ENCODE measurements at places on chromosomes 1 and 21.

GRCh38 chr1:80217377-80217986 lies 1211.0 kb upstream of the ADGRL4 start:
- no peaks in the 10 kb centered on the region for H3K36me3 ChIP-seq
- no peaks in the 10 kb centered on the region for H3K27me3 ChIP-seq
- H3K4me3 ChIP-seq, result no peak overlapping the region
- H3K27ac ChIP-seq, result no peak overlapping the region

DNA sequence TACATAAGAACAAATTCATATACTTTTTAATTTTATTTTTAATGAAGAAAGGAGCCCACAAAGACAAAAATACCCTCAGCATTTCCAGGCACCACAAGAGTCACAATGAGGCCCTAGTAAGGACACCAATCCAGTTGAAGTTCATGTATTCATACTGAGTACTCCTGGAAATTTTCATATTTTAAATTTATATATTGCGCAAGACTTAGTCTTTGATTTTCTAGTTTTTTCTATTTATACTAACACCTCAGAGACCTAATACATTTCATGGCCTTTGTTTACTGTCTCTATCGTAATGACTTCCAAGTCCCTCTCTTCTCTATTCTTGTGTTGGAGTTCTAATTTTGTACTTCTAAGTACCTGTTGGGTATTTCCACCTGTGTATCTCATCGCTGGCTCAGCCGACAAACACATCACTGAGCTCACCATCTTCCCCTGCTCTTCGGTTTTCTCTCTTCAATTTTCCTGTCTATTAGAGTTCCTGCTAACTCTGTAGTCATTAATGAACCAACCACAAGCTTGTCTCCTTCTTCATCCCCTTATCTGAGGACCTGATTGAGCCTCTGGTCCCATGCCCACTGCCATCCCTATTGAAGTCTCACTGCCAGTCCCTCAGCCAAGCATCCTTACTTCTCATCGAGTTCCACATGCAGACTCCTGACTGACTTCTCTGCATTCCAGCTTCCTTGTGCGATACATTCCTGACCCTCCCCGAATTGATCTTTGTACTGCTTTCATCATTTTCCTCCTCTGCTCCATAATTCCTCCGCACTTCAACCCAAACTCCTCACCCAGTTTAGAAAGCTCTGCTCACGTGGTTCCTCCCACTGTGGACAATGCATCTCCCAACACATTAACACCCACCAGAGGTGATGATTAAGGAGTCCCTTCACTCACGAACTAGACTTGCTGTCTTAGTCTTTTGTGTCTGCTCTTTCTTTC lies 17.3 kb upstream of the IRF2BP2 start:
- H3K4me3 ChIP-seq, result no peak overlapping the region
- no peaks in the 10 kb centered on the region for H3K4me1 ChIP-seq
- H3K27ac ChIP-seq, result no peak overlapping the region
- no peaks in the 10 kb centered on the region for H3K27me3 ChIP-seq
- DNase-seq, result no peak

DNA sequence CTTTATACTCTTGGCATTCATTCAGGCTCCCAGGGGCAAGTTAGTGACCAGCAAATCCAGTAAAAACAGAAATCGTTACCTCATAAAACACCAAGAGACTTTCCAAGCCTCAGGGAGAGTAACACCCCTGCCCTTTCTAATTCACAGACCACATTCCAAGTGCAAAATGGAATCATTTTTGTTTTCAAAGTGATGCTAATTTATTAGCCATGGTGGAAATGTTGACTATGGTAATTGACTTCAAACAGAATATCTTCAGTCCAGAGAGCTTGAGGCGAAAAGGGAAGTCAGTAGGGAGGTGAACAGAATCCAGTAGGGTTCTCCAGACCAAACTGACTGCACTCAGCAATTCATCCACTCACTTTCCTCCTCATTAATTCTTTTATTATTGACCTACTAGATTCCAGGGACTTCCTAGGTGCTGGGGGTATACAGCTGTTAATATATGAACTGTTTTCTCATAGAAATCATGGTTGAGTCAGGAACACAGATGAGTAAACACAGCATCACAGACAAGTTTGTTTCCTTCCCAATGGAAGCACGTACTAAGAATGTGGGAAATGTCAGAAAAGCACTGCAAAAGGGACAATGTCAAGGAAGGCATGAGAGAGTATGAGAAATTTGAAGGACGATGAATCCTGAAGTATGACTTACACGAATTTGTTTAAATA lies 388.5 kb upstream of the C1orf87 start:
- H3K4me3 ChIP-seq, result no peak overlapping the region
- no peak overlapping the region for H3K27ac ChIP-seq
- H3K36me3 ChIP-seq, result no peaks in the 10 kb centered on the region

GRCh38 chr1:61583703-61584102 lies 141.2 kb downstream of the TM2D1 start:
- H3K36me3 ChIP-seq, result no peaks in the 10 kb centered on the region
- H3K4me3 ChIP-seq, result no peak overlapping the region
- DNase-seq, result no peak
- no peak overlapping the region for H3K27ac ChIP-seq
- H3K4me1 ChIP-seq, result no peaks in the 10 kb centered on the region

DNA sequence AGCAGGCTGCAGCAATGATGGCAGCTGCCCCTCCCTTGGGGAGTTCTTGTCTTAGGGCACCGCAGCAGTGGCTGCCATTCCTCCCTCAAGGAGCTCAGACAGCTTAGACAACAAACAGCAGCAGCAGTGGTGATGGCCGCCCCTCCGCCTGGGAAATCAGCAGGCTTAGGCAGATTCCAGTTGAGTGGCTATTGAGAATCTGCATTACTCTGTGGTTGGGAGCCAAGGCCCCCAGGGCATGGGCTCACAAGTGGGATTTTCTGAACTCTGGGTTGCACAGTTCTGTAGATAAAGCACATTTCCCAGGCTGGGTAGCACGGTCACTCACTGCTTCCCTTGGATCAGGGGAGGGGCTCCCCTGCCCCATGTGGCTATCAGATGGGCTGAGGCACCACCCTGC lies 1280.7 kb upstream of the TMPRSS15 start:
- no peaks in the 10 kb centered on the region for H3K36me3 ChIP-seq
- no peaks in the 10 kb centered on the region for H3K27me3 ChIP-seq
- DNase-seq, result no peak
- no peaks in the 10 kb centered on the region for H3K4me1 ChIP-seq
- no peak overlapping the region for H3K27ac ChIP-seq

DNA sequence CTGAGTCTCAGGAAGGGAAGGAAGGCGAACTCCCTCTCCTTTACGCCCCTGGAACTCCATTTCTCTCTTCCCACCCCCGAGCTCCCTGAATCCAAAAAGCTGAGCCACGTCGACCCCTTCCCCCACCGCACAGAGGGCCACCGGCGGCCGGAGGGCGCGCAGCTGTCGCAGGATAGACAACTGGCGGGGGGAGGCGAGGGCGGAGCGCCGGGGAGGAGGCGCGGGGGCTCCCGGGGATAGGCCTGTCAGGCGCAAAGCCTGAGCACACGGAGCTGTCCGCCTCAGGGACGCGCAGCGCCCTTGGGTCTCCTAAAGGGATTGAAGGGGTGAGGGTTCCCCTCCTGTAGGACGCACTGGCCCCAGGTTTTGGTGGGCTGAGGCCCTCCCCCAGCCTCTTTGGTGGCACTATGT lies 752 bp upstream of the ACTA1 start:
- no peaks in the 10 kb centered on the region for H3K27me3 ChIP-seq
- no peak for DNase-seq
- no peaks in the 10 kb centered on the region for H3K4me1 ChIP-seq
- H3K27ac ChIP-seq, result no peak overlapping the region

DNA sequence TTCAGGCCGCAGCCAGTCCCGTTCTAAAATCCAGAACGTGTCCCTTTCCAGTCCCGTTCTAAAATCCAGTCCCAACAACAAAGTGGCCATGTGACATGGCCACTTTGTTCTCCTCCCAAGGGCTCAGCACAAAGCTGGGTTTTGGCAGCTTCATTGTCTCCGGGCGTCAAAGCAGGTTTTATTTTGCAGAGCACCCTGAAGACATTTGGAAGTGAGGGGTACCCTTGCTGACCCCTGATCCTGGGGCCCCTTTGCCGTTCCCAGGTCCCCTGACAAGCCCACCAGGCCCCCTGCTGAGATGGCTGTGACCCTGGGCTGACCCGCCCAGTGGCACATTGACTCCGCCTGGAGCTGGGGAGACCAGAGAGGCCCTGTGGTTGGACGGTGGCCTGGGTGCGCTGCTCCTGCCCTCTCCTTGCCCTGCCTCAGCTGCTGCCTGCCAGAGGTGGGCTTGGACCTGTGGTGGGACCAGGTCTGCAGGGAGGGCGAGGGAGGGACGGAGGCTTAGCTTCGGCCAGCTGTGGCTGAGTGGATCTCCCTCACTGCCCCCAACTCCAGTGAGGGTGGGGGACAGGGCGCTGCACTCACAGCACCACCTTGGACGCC lies 4.3 kb downstream of the PFKL start:
- no peaks in the 10 kb centered on the region for H3K36me3 ChIP-seq
- no peaks in the 10 kb centered on the region for H3K27me3 ChIP-seq
- H3K4me3 ChIP-seq, result no peak overlapping the region
- no peak overlapping the region for H3K27ac ChIP-seq
- no peak for DNase-seq

- H3K4me3 ChIP-seq, result no peak overlapping the region
- H3K27ac ChIP-seq, result no peak overlapping the region
- H3K36me3 ChIP-seq, result no peaks in the 10 kb centered on the region
- no peak for DNase-seq
- H3K27me3 ChIP-seq, result no peaks in the 10 kb centered on the region
Measured at GRCh38 chr1:195516036-195516435, 1092.2 kb downstream of the KCNT2 start.

- H3K36me3 ChIP-seq, result no peaks in the 10 kb centered on the region
- no peaks in the 10 kb centered on the region for H3K27me3 ChIP-seq
- H3K27ac ChIP-seq, result no peak overlapping the region
- peak; percentile 59 for DNase-seq
- no peak overlapping the region for H3K4me3 ChIP-seq
Measured at GRCh38 chr1:231629132-231629531, 2.5 kb downstream of the DISC1 start.

DNA sequence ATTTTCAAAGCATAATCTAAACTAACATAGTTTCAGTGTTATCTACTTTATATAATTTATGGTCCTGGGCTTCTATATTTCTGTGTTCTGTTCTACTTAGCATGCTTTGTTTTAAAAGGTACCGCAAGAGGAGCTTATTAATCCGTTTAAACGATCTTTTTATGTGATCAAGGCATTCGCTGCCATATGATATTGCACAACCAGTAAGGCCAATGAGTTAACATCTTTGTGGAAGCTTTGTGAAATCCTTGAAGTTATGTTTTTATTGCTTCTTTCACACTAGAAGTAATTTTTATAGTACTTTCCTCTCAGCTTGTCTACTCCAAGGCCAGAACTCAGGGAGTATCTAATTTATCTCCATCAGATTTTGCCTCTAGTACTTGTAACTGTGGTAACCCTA lies 8.9 kb downstream of the LRRC8C start:
- H3K27ac ChIP-seq, result no peak overlapping the region
- no peak overlapping the region for H3K4me3 ChIP-seq
- no peaks in the 10 kb centered on the region for H3K36me3 ChIP-seq
- H3K4me1 ChIP-seq, result no peaks in the 10 kb centered on the region
- H3K27me3 ChIP-seq, result no peaks in the 10 kb centered on the region

- H3K4me3 ChIP-seq, result no peak overlapping the region
- no peaks in the 10 kb centered on the region for H3K4me1 ChIP-seq
- H3K27ac ChIP-seq, result no peak overlapping the region
- no peak for DNase-seq
- no peaks in the 10 kb centered on the region for H3K36me3 ChIP-seq
Measured at GRCh38 chr1:175390522-175391254, 198.1 kb upstream of the KIAA0040 start.

DNA sequence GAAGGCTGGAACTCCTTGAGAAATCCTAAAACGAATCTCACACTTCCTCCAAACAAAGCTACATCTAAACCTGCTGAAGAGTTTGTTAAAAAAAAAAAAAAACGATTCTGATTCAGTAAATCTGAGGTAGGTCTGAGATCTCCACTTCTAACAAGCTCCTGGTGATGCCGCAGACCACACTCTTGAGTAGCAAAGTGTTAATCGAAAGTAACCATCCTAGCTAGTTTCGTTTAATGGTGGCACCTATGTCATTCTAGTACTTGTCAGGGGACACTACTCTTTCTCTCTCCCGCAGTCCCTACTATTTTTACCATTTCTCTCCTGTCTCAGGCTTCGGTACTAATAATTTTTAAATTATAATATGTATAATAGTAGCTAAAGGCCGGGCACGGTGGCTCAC lies 2.1 kb downstream of the CLCC1 start:
- DNase-seq, result no peak
- no peaks in the 10 kb centered on the region for H3K27me3 ChIP-seq
- H3K36me3 ChIP-seq, result peaks cover 2% of the 10 kb centered on the region

DNA sequence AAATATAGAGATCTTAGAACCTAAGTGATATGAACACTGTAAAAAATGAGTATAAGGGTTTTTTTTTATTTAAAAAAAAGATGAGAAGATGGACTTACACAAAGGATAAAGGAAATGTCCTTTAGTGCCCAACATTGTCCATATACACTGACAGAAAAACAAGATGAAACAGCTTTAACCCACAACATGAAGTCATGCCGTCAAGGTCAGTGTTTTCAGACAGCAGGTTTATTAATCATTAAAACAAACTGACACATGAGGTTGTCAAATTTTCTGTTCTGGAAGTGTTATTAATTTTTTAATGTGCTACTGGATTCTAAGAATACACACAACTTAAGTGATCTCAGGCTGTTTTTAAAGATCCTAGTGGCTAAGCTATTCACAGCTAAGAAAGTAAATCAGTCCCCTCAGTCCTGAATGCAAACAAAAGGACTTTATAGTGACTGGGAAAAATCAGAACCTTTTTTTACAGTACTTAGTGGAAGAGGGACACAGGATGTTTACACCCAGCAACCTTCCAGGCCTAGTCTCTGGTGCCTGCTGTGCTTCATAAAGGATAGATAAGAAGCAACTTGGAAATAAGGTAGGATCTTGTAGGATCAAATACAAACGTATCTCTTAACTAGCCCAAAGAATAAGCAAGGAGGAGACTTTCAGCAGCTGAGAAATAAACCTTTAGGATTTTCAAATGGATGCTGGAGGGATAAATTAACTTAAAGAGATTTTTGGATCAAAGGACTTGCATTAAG lies 21.9 kb upstream of the PKN2 start:
- H3K36me3 ChIP-seq, result no peaks in the 10 kb centered on the region
- H3K4me1 ChIP-seq, result no peaks in the 10 kb centered on the region
- no peaks in the 10 kb centered on the region for H3K27me3 ChIP-seq
- H3K27ac ChIP-seq, result no peak overlapping the region
- no peak for DNase-seq
- no peak overlapping the region for H3K4me3 ChIP-seq

- no peak overlapping the region for H3K4me3 ChIP-seq
- H3K4me1 ChIP-seq, result peaks cover 7% of the 10 kb centered on the region
- DNase-seq, result no peak
- H3K36me3 ChIP-seq, result peaks cover 7% of the 10 kb centered on the region
Measured at GRCh38 chr1:56515898-56516538, 63.3 kb downstream of the PLPP3 start.

- H3K27me3 ChIP-seq, result no peaks in the 10 kb centered on the region
- DNase-seq, result peak; percentile 41
- H3K36me3 ChIP-seq, result no peaks in the 10 kb centered on the region
Measured at GRCh38 chr21:45539046-45539795, 3.0 kb downstream of the SLC19A1 start.

- H3K27ac ChIP-seq, result no peak overlapping the region
- H3K4me1 ChIP-seq, result no peaks in the 10 kb centered on the region
- H3K27me3 ChIP-seq, result no peaks in the 10 kb centered on the region
- no peaks in the 10 kb centered on the region for H3K36me3 ChIP-seq
Measured at GRCh38 chr1:204882479-204882878, 11.8 kb downstream of the NFASC start.

GRCh38 chr1:77825131-77825709 lies 45.8 kb downstream of the MIGA1 start:
- H3K4me3 ChIP-seq, result no peak overlapping the region
- H3K4me1 ChIP-seq, result no peaks in the 10 kb centered on the region
- no peaks in the 10 kb centered on the region for H3K27me3 ChIP-seq
- no peak for DNase-seq
